ENCODE measurements at places on chromosomes 4 and X. TPM values are rescaled to one million over a fixed set of nuclear protein-coding genes. Genes with fewer than 3 reads are reported as not detected.

The FAM47A gene
- total RNA-seq: not detected

The SPANXB1 gene
- total RNA-seq: not detected

The CENPU gene
- 26.7 TPM for total RNA-seq

The CT45A7 gene
- total RNA-seq: not detected

The EDA gene
- under 0.01 TPM for total RNA-seq

The H2BW2 gene
- not detected for total RNA-seq

The CCDC160 gene
- 0.28 TPM for total RNA-seq

DNA sequence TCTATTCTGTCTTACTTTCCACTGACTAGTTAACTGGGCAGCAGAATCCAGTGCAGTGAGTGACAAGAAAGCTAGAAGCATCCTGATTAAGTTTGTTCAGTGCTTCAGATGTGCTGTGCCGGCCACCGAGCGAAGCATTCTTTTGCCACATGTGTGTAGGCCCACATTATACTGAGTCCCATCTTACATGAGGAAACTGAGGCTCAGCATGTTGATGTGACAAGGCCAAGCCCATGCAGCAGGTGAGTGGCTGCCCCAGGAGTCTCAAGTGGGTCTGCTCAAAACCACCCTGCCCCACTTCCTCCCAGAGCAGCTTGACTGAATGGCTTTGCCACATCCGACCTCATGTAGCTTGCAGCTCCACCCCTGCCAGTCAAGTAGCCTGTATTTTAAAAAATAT is 50.5 kb downstream of the RHOH start:
- H3K4me3 ChIP-seq: no peak overlapping the region
- H3K4me1 ChIP-seq: no peaks in the 10 kb centered on the region
- no peak for DNase-seq

GRCh38 chr4:147056940-147057610 is 111.4 kb upstream of the TTC29 start:
- H3K36me3 ChIP-seq: no peaks in the 10 kb centered on the region
- no peaks in the 10 kb centered on the region for H3K27me3 ChIP-seq
- H3K27ac ChIP-seq: peak overlapping the region; percentile 54
- peaks cover 9% of the 10 kb centered on the region for H3K4me1 ChIP-seq
- peak; percentile 14 for DNase-seq

GRCh38 chrX:121150217-121150616 is 102.8 kb downstream of the GLUD2 start:
- H3K27ac ChIP-seq: no peak overlapping the region
- no peaks in the 10 kb centered on the region for H3K36me3 ChIP-seq
- no peak for DNase-seq
- no peaks in the 10 kb centered on the region for H3K27me3 ChIP-seq
- H3K4me1 ChIP-seq: no peaks in the 10 kb centered on the region

DNA sequence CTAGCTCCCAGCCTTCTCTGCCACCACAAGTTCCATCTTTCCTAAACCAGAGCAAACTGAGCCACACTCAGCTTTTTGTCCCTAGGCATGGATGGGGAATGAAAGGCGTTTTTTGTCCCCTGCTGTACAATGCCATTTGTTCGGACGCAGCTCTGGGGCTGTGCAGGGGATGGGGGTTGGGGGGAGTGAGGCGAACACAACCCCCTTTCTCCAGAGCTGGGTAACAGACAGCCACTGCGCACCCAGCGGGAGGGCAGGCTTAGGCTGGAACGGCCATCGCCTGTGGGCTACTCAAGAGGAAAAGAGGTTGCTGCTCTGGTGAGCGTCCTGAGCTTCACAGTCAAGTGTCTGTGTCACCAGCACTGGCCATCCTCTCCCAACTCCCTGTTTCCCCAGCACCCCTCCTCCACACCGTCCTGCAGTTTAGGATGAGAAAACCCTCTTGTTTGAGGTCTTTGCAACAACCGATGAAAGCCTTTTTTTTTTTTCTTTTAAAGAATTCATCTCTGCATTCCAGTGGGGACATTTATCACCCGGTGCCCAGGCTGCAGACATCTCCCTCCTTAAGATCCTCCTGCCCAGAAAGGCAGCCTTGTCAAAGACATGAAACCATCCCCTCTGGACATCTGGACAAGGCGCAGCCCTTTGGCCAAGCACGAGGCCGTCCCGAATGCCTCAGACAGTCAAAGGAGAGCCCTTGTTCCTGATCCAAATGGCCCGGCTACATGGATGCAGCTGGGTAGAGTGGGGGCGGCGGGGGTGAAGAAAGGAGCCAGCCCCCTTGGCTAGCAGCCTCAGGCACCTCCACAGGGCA is 419.6 kb downstream of the BCOR start:
- H3K4me1 ChIP-seq: no peaks in the 10 kb centered on the region
- no peak for DNase-seq
- H3K27me3 ChIP-seq: peaks cover 24% of the 10 kb centered on the region
- H3K27ac ChIP-seq: no peak overlapping the region

DNA sequence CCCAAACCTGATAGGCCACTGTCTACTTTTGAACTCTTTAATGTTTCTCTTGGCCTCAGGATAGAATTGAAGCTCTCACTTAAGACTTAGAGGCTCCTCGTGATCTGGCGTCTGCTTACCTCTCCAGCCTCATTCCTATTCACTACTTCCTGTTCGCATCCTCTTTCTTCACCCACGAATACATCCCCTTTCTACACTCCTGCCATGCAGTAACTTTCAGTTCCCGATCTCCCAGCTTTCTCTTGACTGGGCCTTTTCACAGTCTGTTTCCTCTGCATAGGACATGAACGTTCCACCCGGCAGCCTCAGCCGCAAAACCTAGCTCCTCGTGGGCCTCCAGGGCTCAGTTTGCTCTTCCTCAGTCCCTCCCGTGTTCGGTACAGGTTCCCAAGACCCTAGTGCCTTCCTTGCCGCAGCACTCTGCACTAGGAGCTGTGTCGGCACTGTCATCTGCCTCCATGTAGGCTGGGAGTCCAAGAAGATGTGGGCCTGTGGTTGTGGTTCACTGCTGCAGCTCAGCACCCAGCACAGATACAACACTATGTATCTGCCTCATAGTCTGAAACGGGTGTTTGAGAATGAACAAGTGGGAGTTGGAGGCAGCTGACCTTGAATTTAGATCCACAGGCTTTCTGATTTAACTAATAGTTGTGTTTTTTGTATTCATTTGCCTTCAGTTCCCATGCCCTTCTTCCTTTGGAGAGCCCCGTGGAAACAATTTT is 15.8 kb downstream of the RPL39 start:
- H3K4me3 ChIP-seq: no peak overlapping the region
- H3K36me3 ChIP-seq: no peaks in the 10 kb centered on the region
- DNase-seq: no peak
- no peaks in the 10 kb centered on the region for H3K4me1 ChIP-seq

GRCh38 chr4:67130411-67130810 is 414.9 kb downstream of the CENPC start:
- no peaks in the 10 kb centered on the region for H3K36me3 ChIP-seq
- DNase-seq: no peak
- no peak overlapping the region for H3K4me3 ChIP-seq

DNA sequence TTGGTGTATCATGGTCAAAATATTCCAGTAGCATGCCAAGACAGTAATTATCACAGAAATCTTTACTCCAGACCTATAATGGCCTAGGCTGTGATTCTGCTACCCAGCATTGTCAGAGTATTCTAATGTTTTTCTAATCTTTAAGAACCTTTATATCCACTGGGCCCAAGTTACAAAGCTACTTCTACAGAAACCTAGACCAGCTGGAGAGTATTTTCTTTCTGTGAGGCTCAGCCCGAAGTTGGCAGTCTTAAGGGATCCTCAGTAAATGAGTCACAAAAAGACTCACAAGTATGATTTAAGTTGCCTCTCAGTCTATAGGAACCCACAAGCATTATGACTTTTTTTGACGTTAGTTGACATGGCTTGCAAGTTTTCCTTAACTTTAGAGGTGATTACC is 638.5 kb upstream of the FAM241A start:
- peak overlapping the region; percentile 5 for H3K27ac ChIP-seq
- no peak overlapping the region for H3K4me3 ChIP-seq
- H3K4me1 ChIP-seq: no peaks in the 10 kb centered on the region
- no peaks in the 10 kb centered on the region for H3K27me3 ChIP-seq

DNA sequence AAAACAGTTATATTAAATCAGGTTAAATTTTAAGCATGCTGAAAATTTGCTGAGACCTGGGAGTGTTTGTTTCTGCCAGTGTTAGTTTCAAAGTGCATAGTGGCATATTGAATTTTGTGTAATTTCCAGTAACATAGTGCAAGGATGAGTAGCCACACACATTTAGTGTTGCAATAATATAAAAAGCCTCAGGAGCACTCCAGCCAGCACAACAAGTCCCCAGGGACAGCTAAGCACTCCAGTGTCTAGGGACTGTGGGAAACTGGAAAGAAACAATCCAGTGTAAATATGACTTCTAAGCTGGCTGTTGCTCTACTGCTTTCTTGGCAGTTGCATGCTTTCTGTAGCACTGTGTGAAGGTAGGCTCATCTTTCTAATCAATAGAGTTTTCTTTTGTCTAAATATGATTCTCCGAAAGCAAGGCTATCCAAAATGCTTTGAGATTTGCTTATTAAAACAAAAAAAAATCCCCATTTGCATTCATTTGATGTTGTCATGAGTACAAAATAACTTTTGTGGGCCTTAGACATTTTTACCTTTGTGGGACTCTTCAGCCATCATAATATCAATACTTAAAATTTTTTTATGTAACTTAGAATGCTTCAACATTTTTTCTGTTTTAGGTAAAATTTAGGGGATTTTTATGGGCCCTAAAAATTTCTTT is 24.2 kb upstream of the CXCL2 start:
- H3K36me3 ChIP-seq: no peaks in the 10 kb centered on the region
- no peaks in the 10 kb centered on the region for H3K4me1 ChIP-seq
- DNase-seq: peak; percentile 15
- no peak overlapping the region for H3K4me3 ChIP-seq
- no peak overlapping the region for H3K27ac ChIP-seq

GRCh38 chrX:88584283-88584682 is 162.7 kb upstream of the CPXCR1 start:
- H3K36me3 ChIP-seq: no peaks in the 10 kb centered on the region
- no peaks in the 10 kb centered on the region for H3K4me1 ChIP-seq
- H3K27ac ChIP-seq: no peak overlapping the region
- DNase-seq: no peak

DNA sequence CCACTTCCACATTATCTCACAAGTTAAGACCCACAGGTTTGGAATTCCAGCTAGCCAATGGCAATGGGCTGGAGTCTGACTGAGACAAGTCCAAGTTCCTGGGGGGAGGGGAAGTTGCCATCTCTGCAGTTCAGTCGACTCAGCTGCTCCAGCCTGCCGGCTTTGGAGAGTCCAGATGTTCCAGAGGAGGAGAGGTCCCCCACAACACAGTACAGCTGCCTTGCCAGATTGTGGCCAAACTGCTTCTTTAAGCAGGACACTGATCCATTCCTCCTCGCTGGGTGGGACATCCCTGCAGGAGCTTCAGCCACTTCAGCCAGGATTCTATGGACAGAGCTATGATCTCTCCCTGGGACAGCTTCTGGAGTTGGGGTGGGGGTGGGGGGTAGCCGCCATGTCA is 199.2 kb downstream of the EDA start:
- no peaks in the 10 kb centered on the region for H3K4me1 ChIP-seq
- DNase-seq: no peak
- H3K27me3 ChIP-seq: no peaks in the 10 kb centered on the region
- H3K27ac ChIP-seq: no peak overlapping the region
- H3K4me3 ChIP-seq: no peak overlapping the region
- no peaks in the 10 kb centered on the region for H3K36me3 ChIP-seq

DNA sequence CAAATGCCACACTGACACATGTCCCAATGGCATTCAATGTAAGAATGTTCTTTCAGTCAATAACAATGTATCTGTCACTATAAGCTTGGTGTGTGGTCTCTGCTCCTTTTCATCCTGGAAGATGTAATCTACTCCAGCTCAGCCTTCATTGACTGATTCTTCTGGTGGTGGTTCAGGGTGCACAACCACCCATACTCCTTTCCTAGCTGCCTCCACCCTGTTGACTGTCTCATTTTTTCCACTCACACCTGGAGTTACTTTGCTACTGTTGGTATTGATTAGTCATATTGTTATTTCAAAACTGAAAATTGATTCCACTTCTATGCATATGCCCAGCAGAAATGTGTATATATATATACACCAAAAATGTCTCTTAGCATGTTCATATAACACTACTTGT is 140.5 kb downstream of the ASB9 start:
- H3K27me3 ChIP-seq: no peaks in the 10 kb centered on the region
- DNase-seq: no peak
- H3K4me3 ChIP-seq: no peak overlapping the region
- H3K27ac ChIP-seq: no peak overlapping the region

DNA sequence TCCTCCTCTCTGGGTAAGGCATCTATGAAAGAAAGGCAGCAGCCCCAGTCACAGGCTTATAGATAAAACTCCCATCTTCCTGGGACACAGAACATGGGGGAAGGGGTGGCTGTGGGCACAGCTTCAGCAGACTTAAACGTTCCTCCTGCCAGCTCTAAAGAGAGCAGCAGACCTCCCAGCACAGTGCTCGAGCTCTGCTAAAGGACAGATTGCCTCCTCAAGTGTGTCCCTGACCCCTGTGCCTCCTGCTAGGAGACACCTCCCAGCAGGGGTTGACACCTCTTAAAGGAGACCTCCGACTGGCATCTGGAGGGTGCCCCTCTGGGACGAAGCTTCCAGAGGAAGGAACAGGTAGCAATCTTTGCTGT is 89.9 kb downstream of the EFHC2 start:
- no peak for DNase-seq
- peaks cover 1% of the 10 kb centered on the region for H3K27me3 ChIP-seq
- peaks cover 3% of the 10 kb centered on the region for H3K4me1 ChIP-seq
- no peak overlapping the region for H3K4me3 ChIP-seq

GRCh38 chr4:8739317-8739716 is 132.3 kb downstream of the HMX1 start:
- H3K4me3 ChIP-seq: no peak overlapping the region
- H3K4me1 ChIP-seq: no peaks in the 10 kb centered on the region
- H3K27ac ChIP-seq: no peak overlapping the region
- H3K36me3 ChIP-seq: no peaks in the 10 kb centered on the region
- DNase-seq: no peak
